DMS79 treated with DMSO at 0.1 percent for 48 hours (cell line): ENCODE measurements at places on chromosomes 6 and 20.

- no peak for DNase-seq
These were observed 161.9 kb downstream of the KIF16B start for GRCh38 chr20:16411361-16411760.

DNA sequence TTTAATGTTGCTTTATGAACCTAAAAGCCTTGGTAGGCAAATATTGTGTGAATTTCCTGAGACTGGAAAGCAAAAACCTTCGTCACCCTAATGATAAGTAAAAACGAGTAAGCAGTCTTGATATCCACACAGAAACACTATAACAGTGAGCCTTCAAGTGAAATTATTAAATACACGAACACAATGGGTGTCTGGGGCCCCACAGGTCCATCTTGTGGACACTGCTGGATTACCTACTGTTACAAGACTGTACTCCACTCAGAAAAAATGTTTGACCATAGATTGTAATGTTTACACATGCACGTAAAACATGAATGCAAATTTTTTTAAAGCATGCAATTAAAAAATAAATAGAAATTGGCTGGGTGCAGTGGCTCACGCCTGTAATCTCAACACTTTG is 466.9 kb downstream of the CD83 start:
- no peak for DNase-seq

- DNase-seq: peak; percentile 92
These were observed 13.1 kb upstream of the PBOV1 start for GRCh38 chr6:138231381-138231886.

- DNase-seq: no peak
These were observed 57.4 kb upstream of the PROKR2 start for GRCh38 chr20:5374171-5374570.

GRCh38 chr6:30263734-30264133 is 50.5 kb upstream of the TRIM26 start:
- no peak for DNase-seq

DNA sequence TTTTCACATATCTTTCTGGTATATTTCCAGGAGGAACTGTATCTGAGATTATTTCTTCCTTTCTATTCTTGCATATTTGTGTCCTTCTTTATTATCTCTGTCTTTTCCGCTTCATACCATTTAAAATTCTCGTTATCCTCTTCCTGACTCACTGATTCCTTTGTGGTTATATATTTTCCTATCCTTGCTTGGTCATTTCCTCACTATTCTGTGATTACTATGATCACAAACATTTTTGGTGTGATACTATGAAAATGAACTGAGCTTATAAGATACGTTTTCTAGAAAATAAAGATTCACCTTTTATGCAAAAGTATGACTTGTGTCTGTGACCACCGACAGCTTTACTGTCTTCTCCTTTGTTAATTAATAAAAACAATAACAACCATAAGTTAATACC is 26.5 kb upstream of the MYCT1 start:
- no peak for DNase-seq

- no peak for DNase-seq
These were observed 112.2 kb upstream of the ADTRP start for GRCh38 chr6:11890849-11891248.

- no peak for DNase-seq
These were observed 42.4 kb upstream of the EPB41L1 start for GRCh38 chr20:36112112-36112511.

- DNase-seq: no peak
These were observed 162.7 kb downstream of the KCNQ5 start for GRCh38 chr6:72784581-72784980.

GRCh38 chr20:46118481-46119020 is 437 bp downstream of the CD40 start:
- DNase-seq: no peak

DNA sequence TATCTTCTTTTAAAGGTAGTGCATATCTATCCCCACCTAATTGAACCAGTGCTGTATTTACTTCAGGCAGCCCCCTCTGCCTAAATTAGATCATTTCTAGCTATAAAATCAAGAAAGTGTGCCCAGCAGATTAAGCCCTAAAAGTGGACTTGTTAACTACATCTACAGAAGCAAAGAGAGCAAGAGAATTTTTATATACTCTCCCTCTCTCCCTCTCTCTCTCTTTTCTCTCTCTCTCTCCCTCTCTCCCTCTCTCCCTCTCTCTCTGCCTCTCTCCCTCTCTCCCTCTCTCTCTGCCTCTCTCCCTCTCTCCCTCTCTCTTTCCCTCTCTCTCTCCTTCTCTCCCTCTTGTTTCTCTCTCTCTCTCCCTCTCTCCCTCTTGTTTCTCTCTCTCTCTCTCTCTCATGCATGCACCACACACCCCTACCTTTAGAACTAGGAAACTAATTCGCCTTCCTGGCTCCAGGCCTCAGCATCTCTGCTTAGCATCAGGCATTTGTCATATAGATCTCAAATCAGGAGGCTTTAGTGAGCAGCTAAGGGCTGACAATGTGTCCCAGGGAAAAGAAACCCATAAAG is 71.4 kb downstream of the FOXA2 start:
- no peak for DNase-seq

- DNase-seq: no peak
These were observed 139.0 kb downstream of the PRDM13 start for GRCh38 chr6:99745651-99746050.

GRCh38 chr6:16337295-16337975 is 99.0 kb downstream of the GMPR start:
- no peak for DNase-seq

- DNase-seq: no peak
These were observed 51.1 kb downstream of the RCAN2 start for GRCh38 chr6:46440141-46440540.

GRCh38 chr6:111482188-111482958 is 645 bp downstream of the REV3L start:
- peak; percentile 51 for DNase-seq

GRCh38 chr6:11414176-11414963 is 123.2 kb upstream of the TMEM170B start:
- DNase-seq: no peak

GRCh38 chr6:136927292-136927691 is 5.2 kb downstream of the SLC35D3 start:
- DNase-seq: no peak
